ENCODE measurements at places on chromosomes 5 and 9.

DNA sequence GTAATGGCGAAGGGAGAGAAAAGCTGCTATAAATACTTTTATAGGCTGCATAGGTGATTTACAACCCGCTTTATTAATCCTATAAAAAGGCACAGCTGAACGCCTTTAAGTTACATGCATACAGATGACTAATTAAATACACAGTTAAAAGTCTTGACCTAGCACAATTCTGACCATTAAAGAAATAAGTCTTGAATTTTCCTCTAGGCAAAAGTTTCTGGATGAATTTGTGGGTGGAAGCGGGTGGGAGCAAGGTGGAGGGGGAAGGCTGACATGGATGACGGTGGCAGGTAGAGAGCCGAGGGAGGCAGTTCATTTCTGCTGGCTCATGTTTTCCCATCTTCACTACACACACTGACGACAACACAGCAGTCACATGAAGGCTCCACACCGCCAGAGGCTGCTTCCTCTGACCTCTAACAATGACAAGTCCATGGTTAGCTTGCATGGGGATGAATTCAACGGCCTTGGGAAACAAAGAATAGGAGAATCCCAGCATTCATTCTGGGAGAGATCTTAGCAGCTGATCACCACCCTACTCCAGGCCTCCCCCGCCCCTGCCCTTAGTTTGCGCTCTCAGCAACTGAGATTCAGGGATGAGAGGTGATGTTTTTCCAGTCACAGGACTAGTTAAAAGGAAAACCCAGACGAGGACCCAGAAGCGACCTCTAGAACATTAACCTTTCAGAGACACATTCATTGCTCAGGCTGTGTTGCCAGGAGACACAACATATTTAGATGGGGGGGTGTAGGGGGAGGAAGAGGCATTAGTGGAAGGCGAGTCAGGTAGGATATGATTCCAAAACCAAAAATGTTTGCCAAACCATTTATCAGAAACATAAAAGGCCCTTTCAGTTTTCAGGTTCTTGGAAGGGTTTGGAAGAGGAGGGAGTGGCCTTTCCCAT is 329.3 kb downstream of the PIK3R1 start:
- DNase-seq, result peak; percentile 60

DNA sequence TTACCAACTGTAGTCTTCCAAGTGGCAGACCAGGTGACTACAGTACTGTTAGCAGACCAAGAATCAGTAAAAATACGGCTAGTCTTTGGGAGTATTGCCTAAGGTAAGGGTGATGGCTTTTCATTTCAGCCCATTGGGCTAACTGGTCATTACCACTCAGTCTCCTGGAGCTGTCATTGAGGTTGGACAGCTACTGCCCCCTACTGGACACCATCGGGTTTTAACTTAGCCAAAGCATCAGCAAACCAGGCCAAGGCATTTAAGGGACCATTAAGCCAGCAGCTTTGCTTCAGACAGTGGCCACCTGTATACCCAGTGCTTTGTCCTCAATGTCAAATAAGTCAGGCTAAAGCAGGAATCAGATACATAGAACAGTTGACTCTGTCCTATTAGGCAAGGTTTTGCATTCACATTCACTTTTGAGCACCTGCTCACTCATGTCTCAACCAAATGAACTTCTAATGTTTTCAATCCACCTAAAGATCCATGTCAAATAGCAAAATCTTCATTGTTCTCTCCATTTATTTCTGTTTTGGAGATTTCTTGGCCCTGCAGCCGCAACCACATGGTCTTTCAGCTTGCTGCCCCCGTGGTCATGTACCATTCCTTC is 117.2 kb downstream of the INVS start:
- DNase-seq, result peak; percentile 65

DNA sequence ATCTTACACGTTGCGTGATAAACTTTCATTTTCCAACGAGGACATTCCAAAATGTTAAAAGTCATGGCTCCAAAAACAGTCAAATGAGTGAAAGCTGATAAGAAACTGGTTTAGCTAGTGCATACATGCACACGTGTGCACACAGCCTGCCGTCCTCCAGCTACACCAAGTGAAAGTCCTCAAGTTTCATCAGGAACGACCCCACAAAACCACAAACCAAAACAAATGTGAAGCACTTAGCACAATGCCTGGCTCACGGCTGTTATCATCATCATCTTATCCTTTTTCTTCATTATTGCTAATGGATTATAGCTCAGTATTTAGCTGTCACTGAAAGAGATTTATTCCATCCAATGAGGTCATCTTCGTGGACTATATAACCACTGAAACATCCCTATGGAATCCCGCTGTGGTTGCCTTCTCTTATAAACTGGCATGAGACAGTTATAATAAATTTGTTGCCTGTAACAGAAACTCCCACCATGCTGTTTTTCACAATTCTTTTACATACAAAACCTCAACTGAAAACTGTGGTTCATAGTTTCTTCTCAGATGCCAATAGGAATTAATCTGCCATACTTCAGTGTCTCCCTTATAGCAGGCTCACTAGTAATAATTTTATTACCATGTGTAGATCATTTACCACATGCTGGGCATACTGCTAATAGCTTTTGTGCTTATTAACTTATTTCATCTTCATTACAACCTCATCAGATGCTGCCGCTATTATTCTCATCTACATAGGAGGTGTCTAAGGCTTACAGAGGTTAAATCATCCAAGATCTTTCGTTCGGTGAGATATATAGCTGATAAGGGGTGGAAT is 56.1 kb downstream of the SAXO1 start:
- peak; percentile 81 for DNase-seq

GRCh38 chr9:37801959-37802711 is 1.5 kb downstream of the DCAF10 start:
- no peak for DNase-seq

DNA sequence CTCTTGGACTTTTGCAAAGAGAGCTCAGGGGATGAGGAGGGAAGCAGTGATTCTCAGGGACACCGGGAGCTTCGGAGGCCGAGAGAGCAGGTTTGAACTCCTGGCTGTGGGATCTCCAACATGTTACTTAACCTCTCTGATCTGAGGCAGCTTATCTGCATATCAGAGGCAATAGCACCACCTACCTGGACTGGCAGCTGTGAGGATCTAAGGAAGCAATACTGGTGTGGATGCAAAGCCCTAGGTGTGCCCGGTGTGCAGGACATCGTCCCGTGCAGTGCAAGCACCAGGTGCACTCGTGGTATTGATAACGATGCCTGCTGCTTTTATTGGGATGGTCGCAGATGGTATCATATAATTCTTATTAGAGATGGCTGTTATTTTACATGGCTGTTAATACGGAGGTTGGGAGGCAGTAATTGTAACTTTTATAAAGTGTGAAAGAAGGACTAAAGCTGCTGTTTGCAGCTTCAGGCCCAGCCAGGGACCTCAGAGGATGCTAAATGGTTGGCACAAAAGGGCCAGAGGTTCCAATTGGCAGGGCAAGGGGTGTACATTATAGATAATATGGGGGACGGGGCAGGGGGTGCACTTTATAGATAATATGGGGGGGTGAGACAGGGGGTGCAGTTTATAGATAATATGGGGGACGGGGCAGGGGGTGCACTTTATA is 14.9 kb downstream of the COL5A1 start:
- DNase-seq, result no peak

- no peak for DNase-seq
These were observed 13.3 kb upstream of the WHRN start for GRCh38 chr9:114518599-114519022.

DNA sequence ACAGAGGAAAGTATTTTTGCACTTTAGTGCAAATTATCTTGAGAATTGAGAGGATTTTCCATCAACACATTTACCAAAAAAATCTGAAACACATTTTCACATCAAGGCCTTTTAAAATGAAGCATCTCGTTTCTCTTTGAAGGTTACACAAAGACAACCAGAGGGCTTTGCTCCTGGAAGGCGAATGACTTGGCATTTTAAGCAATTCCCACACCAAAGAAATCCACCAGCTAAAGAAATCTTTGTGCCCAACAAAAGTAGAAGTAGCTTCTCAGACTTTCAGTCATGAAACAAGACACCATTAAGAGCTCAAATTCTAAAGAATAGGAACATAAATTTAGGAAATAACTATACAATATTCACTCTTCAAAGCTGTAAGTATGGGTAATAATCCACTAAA is 59.9 kb downstream of the HABP4 start:
- DNase-seq, result no peak

- DNase-seq, result no peak
These were observed 1.9 kb downstream of the LRRC19 start for GRCh38 chr9:27003426-27004077.

GRCh38 chr5:95731571-95732554 is 727 bp downstream of the RHOBTB3 start:
- no peak for DNase-seq

- DNase-seq, result peak; percentile 6
These were observed 147.0 kb downstream of the PAM start for GRCh38 chr5:102902135-102902448.

Measured in foreskin fibroblast (primary cell).